ENCODE measurements at places on chromosomes 6 and 20.

DNA sequence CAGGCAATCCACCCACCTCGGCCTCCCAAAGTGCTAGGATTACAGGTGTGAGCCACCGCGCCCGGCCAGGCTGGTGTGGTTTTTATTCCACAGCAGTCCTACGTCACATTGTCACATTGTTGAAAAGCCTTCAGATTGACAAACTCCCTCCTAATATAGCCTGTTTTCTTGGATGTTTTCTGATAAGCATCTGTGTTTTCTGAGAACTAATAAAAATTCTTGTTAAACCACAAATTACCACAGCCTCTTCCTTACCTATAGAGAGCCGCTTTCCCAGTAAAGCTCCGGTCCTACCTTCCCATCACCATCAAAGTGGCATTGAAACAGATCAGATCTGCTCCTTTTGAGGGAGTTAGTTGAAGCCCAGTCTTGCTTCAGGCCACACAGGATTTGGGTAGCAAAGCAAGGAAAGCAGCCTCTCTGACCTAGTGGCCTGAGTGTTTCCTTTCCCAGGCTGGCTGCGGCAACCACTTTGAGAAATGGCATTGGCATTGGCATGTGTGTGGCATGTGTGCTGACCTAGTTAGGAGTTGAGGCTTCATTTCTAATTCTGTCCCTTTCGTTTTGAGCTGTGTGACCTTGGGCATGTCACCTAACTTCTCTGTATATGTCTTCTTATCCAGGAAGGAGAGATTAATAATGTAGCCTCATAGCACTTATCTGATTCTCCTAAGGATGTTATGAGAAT, 1.7 kb upstream of the PKIG start:
- DNase-seq = no peak

GRCh38 chr6:169639653-169640278, 62.1 kb downstream of the WDR27 start:
- no peak for DNase-seq

GRCh38 chr20:54078296-54078984, 8.0 kb upstream of the BCAS1 start:
- DNase-seq = no peak

- no peak for DNase-seq
Measured at GRCh38 chr20:58840816-58841538, 9.7 kb downstream of the GNAS-AS1 start.

GRCh38 chr20:4726710-4727397, 5.1 kb downstream of the PRND start:
- DNase-seq = peak; percentile 16

- no peak for DNase-seq
Measured at GRCh38 chr6:81999826-82000225, 247.3 kb upstream of the TENT5A start.

GRCh38 chr6:116409756-116410155, 39.0 kb downstream of the DSE start:
- DNase-seq = no peak
